Right ventricle myocardium inferior (tissue), 1 donor: ENCODE measurements at places on chromosomes 4 and X. TPM values are rescaled to one million over a fixed set of nuclear protein-coding genes. Genes with fewer than 3 reads are reported as not detected.

ZFX gene
- 33.4 TPM for total RNA-seq

MAGEA6 gene
- total RNA-seq = not detected

FGF16 gene
- 0.24 TPM for total RNA-seq

TMEM35A gene
- total RNA-seq = 0.16 TPM

ZIC3 gene
- total RNA-seq = not detected

RHOH gene
- 0.54 TPM for total RNA-seq

BMPR1B gene
- total RNA-seq = 1.4 TPM

PAGE2 gene
- not detected for total RNA-seq

EXOSC9 gene
- 10.2 TPM for total RNA-seq

FGG gene
- not detected for total RNA-seq

DNA sequence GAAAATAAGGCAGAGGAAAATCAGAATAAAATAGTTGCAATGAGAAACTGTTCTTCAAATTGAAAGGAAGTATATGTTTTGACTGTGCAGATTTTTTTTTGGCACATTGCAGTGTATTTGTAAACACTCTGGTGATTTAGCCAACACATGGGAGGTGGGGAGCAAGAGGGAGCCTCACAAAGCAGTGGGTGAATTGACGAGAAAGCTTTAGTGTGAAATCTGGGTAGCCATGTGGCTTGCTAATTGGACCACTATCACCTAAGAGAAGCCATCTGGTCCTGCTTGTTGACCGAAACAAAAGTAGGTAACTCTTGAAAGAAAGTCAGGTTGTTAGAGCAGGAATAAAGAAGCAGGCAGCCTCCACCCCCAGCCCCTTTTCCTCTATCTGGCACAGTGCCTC lies 10.4 kb downstream of the CLCN5 start:
- no peak for DNase-seq

GRCh38 chrX:70488856-70489255 lies 44.2 kb downstream of the DLG3 start:
- no peak for DNase-seq

DNA sequence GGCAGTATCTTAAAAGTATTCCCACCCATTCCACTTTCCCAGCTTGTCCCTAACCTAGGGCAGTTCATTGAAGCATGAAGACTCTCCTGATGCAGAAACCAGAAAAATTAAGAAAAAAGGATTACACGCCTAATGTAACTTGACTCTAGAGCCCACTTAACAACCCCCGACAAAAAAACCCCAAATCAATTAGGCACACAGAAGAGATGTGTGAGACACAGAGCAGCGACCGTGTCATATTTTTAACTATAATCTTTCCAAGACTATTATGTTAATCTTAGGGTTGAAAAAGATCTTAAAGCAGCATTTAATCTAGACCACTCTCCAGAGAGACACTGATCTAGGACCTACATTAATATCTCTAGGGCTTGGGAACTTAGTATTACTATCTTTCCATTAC lies 1.3 kb downstream of the YTHDC1 start:
- no peak for DNase-seq

- no peak for DNase-seq
These were observed 142.2 kb upstream of the KCNIP4 start for GRCh38 chr4:22090661-22091351.

DNA sequence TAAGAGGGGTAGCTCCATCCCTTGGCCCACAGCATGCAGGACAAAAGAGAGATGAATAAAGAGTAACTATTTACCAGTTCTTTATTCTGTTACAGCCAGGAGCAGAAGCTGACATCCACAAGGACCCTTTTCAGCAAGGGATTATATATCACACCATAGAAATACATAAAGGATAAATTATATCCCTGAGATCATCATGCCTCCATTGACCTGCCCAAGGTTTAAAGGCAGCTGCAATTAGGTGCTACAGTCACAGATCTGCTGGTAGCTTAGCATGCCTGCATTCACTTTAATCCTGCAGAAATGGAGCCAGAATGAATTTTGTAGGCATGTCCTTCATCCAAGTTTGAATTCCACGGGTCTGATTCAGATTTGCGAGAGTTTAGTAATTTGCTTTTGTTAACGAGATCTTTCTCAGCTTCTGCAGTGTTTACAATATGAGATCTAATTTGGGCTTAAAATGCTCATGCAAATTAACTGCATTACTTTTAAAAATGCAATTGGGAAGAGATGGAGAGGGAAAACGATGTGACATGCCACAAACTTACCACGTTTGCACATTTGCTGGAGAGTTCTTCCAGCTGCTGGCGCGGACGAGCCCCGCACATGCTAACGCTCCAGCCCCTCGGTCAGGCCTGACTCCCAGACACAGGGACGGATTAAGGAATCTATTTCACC lies 327.0 kb upstream of the NOCT start:
- DNase-seq = no peak

DNA sequence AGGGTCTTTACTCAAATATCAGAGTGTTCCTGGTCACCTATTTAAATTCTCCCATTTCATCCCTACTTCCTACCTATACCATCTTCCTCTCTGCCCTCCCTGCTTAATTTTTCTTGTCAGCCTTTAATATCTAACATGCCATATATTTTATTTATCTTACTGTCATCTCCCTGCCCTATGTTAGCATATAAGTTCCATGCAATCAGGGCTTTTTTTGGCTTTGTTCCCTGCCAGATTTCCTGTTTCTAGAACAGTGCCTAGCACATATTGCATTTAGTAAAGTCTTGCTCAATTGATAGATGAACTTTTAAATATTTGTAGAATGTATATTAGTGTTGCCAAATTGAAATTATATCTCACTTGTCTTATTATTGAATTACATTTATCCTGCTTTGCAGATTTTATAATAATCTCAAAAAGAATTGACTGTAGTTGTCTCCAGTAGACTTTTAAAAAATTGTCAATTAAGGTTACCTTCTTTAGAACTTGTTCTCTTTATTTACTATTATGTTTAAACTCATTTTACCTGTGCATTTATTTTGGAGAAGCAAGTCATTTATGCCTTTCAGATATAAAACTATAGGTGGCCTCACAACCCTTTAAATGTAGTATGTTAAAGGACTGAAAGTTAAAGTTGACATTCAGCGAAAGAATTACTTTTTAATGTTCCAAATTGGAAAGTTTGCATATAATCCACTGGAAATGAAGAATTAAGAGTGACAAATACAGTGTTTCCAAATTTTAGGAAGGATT lies 108.2 kb upstream of the BMPR1B start:
- DNase-seq = no peak

- DNase-seq = no peak
These were observed 115.5 kb upstream of the FAM241A start for GRCh38 chr4:112029771-112030171.

DNA sequence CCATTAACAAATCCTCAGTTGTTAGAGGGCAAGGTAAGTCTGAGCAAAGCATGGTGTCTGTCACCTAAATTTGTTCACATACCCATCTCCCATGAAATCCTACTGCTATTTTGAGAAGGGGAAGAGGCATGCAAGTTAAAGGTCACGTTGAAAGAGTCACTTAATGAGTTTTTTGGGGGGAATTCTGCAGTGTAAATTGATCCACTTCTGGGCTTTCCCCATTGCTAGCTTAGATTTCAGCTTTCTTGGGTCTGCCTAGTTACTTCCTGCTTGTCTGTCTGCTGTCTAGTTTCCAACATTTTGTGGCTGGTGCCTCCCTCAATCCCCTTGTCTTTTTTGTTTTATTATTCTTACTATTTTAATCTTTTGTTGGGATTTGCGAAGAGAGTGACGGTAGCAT lies 32.0 kb downstream of the CEP135 start:
- DNase-seq = no peak

DNA sequence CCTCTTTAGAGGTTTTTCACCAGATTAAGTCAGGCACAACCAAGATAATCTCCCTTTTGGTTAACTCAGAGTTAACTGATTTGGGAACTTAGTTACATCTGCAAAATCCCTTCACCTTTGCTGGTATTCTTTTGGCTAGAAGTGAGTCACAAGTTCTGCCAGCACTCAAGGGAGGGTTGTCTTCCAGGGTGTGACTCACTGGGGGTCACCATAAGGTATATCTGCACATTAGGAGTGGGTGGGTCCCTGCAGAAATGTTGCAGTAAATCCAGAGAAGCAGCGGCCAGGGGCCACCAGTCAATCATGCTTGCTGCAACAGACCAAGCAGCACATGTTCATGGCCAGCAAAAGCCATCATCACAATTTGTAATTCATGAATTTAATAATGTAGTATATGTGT lies 59.8 kb upstream of the MAML3 start:
- DNase-seq = no peak

DNA sequence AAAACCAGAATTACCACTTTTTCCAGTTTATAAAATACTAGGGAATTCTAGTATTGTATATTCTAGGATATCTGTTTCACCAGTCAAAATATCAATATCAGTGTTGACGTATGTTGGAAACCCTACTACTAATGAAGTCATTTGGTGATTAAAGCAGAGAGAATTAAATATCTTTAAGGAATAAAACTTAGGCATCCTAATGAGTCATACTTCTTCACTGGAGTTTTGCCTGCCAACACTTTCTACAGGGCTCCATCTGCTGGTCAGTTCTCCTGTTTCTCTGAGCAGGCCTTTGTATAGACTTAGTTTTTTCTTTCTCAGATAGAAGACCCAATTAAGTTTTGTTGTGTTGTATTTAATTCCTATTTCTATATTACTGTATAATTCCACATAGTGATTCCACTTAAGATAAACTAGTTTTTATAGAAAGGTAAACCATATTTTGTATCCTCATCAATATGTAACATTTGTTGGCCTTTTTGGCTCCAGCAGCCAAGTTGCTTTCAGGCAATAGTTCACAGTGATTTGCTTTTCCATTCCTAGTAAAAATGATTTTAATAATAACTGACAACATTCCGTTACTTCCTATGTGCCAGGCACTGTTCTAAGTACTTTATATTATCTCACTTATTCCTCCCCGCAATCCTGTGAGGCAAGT lies 3.5 kb downstream of the AP1AR start:
- DNase-seq = no peak

GRCh38 chrX:155231163-155231562 lies 14.9 kb downstream of the VBP1 start:
- no peak for DNase-seq

- DNase-seq = peak; percentile 59
These were observed at the start of gene GRID2 for GRCh38 chr4:92303621-92304027. Gene GRID2 (plus strand): TSS chr4:92303966.

- no peak for DNase-seq
These were observed 320.5 kb upstream of the TET2 start for GRCh38 chr4:104826171-104826570.

DNA sequence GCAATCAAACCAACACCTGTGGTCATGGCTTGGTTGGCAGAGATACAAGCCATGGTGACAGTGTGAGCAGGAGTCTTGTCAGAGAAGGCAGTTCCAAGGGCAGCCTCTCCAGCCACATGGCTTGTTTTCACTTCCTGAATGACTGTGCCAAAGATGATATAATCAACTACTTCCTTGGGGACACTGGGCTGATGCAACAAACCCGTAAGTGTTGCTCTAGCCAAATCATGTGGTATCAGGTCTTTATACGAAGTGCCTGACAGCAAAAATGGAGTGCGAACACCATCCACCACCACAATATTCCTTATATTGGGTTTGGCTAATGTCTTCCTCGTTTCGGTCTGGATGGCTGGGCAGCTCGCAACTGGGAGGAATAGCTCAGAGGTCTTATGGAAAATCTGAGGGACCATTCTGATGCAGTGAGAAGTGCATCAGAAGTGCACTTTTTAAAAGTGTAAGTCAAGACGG lies 922.0 kb downstream of the NLGN4X start:
- DNase-seq = no peak

DNA sequence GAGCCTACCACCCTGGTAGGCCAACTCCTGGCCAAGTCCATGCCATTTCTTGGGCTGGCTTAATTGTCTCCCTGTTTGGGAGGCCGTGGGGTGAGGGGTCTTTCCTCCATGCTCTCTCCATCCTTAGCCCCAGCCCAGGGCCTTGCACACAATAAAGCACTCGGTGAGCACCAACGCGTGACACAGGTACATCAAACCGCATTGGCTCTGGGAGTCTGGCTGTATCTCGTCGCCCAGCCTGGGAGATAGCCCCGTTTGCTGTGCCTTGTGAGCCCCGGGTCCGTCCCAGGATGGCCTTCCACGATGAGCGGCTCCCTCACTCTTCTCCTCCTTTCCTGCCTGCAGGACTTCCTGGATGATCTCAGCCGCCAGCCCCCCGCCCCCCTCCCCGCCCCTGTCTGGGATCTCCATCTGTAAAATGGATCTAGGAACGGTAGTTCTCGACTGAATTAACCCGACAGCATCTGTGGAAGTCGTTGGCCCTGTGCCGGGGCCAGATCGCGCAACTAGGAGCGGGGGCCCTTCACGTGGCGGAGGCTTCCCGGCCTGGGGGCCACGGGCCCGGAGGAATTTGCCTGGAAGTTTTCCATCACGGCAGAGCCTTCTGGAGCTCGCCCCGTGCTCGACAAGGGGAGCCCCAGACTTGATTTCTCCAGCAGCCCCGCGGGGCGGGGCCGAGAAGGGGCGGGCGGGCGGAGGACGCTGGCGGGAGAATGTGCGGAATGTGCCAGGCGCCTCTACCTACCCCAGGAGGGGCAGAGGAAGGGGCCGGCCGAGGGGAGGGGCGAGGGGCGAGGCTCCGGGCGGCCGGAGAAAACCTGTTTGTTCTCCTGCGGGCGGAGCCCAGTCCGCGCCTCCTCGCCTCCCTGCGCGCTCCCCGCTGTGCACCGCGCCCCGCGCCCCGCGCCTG lies at the start of gene ZNF185:
Gene ZNF185, plus strand, starts transcription at position 846 of the 910 bp plus-strand sequence. CDS start 16,423 bp downstream, outside the sequence.
- DNase-seq = no peak

GRCh38 chr4:141706445-141706844 lies 70.1 kb downstream of the IL15 start:
- DNase-seq = no peak

DNA sequence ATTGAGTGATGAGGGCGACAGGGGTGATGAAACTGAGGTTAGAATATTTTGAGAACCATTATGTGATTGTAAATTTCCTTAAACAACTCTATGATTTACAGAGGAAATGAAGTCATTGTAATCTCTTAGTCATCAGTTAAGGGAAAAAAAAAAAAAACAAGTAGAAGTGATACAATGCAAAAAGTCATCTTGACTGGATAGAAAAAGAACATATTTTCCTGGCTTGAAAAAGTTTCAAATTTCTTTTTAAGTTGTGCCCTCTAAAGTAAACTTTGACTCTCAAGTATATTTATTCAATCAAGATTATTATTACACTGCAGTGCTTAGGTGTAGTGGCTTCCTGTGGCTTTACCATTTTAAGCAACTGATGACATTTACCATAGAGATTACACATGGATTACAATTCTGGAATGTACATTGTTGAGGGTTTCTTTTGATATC lies 40.6 kb downstream of the GABRB1 start:
- DNase-seq = no peak

DNA sequence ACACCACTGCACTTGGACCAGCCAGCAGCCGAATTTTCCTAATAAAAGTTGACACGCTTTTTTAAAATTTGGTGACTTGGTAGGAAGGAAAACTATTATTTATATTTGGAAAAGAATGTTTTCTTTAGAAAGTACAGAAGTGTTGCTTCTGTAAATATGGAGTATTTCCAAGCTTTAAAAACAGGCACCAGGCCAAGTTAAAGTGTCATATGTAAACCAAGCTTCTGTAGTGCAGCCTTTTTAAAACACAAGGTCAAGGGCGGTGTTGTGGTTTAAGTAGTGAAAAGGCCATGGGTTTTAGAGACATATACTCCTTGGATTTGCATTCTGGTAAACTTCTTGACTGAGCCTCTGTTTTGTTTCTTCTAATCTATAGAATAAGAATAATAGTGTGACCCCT lies 62.7 kb downstream of the TRIM2 start:
- no peak for DNase-seq

GRCh38 chr4:79650217-79650616 lies 242.2 kb upstream of the GK2 start:
- no peak for DNase-seq
